ENCODE measurements at places on chromosomes 7 and 10.

DNA sequence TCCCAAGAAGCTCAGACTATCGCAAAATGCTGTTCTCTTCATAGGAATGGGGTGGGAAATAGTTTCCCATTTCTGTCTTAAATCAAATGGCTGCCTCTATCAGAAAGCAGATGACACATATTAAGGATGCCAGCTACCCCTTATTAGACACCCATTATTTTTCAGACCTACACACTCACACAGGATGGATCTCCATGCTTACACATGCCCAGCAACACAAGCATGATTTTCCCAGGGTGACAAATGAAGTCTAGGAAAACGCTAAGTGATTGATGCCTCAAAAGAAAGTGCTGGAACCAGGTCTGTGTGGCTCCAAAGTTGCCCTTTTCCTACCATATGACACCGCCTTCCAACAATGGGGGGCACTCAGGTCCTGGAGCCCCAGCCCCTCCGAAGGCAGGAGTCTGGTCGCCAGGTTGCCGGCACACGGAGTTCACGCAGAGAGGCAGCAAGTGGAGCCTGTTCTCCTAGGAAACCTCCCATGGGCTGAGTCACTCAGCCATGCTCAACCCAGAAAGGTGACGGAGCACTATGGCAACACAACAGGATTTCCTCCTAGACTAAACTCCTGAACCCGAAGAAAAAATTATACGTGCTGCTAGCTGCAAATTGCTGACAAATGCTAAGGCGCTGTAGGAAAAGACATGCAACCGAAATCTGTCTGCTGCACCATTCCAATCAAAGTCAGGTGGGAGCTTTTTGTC is 19.8 kb downstream of the VOPP1 start:
- peak; percentile 53 for DNase-seq

DNA sequence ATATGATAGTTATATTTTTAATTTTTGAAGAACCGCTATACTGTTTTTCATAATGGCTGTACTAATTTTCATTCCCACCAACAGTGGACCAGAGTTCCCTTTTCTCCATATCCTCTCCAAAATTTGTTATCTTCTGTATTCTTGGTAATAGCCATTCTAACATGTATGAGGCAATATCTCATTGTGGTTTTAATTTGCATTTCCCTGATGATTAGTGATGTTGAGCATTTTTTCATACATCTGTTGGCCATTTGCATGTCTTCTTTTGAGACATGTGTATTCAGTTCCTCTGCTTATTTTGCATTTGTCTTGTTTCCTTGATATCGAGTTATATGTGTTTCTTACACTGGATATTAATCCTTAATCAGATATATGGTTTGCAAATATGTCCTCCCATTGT is 770.8 kb upstream of the MBL2 start:
- DNase-seq = no peak

DNA sequence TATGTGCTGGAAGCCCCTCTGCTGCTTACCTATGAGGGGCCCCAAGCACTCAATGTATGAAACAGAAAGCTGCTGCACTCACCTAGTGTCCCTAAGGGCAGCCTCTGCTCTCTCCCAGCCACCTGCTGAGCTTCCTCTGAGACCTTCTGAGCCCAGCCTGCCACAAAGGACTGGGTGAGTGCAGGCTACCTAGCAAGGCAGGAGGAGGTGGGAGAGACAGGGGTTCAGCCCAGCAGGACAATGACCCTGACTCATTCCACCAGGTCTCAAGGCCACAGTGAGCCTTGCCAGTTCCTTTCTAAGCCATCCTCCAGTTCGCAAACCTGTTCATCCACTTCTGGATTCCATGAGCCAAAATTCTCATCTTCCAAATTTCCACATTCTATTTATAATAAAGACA is 16.3 kb downstream of the VOPP1 start:
- DNase-seq = no peak

- peak; percentile 30 for DNase-seq
Measured at GRCh38 chr7:118245267-118246040, 20.9 kb downstream of the ANKRD7 start.

GRCh38 chr7:48106906-48107659 is 18.0 kb downstream of the UPP1 start:
- DNase-seq = no peak

GRCh38 chr7:66380272-66380888 is 175.2 kb downstream of the TPST1 start:
- DNase-seq = no peak

DNA sequence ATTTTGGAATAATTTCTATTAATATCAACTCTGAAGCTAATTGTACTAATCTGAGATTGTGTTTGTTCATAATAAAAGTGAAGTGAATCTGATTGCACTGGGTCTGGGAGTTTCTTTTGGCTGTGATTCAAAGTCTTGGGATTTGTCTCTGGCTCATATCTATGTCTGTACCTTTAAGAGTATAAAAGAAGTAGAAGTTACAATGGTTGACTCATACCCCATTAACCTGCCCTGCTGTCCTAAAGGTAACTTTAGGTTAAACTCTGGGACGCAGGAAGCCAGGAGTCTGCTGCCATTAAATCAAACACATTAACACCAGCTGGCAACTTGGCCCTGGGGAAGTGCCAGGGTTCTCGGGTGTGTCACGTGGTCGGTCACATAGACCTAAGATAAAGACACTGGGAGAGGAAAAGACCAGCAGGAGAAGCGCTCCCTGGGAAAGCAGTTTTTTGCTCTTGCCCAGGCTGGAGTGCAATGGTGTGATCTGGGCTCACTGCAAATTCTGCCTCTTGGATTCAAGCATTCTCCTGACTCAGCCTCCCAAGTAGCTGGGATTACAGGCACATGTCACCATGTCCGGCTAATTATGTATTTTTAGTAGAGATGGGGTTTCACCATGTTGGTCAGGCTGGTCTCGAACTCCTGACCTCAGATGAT is 17.8 kb downstream of the SCD start:
- peak; percentile 74 for DNase-seq

DNA sequence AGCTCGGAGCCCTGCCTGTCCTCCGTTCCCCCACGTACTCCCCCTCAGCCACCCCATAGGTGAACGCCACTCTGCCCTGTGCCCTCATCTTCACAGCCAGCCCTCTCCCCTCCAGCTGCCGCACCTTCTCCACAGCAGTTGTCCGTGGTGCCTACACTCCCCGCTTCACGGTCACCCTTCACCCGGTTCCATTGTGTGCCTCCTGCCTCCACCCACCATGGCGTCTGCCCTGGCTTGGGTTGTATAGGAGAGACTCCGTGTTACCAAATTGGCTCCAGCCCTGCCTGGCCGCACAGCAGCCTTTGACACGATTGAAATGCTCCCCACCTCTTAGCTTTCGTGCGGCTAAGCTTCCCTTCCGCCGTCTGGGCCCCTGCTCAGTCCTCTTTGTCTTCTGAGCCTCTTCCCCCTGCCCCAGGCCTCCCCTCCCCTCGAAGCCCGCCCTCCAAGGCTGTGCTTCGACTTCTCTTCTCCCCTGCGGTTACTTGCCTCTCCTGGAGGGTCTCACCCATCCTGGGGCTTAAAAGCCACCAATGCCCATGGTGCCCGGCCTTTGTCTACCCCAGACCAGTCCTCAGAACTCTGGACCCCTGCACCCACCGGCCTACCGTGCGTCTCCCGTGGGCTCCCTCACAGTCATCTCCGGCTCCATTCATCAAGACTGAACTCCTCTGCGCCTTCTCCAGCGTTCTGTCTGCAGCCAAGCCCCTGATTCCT is 18.5 kb upstream of the NODAL start:
- no peak for DNase-seq

DNA sequence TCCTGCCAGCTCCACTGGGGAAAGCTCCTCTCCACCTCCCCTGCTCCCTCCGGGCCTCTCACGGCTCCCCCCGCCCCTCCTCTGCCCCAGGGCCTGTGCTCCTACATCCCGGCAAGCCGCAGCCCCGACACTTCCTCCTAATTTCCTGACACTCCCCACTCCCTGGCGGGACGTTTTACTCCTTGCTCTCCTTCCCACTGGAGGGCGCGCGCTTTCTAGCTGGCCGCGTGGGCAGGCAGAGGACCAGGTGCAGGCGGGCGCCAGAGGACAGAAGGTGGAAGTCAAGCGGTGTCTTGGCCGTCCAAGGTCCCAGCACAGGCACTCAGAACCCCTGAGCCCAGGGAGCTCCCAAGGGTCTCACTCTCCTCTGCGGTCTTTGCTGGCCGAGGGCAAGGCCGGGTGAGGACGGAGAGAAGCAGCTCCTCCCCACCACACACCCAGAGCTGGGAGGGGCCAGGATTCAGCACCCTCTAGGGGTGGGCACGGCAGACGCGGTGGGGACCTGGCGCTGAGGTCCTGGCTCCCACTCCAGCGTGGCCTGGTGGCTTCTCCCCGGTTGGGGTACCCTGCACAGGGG is 19.1 kb downstream of the ADAM8 start:
- peak; percentile 72 for DNase-seq

DNA sequence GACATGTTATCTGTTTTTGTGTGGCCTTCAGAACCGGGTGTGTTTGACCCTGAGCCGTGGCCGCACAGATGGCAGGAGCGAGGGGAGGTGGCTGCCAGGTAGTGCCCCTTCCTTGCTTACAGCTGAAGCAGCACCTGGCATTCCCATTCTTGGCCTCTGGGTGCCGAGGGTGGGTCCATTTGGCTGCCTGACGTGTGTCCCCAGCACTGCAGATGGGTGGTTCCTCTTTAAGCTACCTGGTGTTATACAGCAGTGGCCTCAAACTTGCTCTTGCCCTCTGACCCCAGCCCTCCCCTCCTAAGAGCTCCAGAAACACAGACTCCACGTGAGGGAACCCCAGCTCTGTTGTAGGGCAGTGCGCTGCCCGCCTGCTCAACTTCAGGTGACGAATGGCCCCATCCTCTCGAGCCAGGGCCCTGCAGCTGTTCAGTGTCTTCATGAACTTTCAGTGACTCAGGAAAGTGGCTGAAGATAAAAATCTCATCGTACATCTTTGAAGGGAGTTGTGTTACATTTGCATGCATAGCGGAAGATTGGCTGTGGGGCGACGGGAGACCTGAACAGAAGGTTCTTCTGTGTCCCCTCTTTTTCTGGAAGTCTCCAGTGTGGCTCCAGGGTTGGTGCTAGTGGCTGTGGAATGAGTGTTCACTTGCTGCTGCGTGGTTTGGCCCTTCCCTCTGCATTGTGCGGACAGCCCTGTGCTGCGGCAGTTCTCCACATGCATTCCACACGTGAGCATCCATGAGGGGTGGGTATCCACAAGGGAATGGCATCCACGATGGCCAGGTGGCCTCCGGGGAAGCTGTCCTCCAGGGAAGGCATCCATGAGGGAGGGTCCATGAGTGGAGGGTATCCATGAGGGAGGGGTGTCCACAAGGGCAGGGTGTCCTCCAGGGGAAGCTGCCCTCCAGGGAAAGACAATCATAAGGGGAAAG is 91.6 kb downstream of the INPP5A start:
- DNase-seq = peak; percentile 47

- no peak for DNase-seq
Measured at GRCh38 chr10:127877116-127877515, 15.6 kb downstream of the CLRN3 start.

- DNase-seq = no peak
Measured at GRCh38 chr7:1708596-1709251, 38.6 kb downstream of the ELFN1 start.

DNA sequence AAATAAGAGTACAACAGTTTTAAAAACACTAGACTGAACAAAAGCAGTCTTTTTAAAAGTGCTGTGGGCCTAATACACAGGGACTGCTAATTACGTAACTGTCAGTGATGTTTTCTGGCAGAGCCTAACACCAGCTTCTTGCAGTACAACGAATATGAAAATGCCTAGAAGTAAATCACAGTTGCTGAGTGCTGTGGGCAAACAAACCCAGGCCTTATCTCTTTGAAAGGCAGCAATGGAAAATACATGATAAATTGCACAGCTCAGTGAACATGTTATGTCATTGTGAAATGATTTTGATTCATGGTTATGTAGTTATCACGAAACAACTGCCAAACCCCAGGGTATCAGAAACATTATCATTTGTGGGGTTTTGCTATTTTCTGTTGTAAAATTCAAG is 428.4 kb downstream of the GFRA1 start:
- DNase-seq = no peak

DNA sequence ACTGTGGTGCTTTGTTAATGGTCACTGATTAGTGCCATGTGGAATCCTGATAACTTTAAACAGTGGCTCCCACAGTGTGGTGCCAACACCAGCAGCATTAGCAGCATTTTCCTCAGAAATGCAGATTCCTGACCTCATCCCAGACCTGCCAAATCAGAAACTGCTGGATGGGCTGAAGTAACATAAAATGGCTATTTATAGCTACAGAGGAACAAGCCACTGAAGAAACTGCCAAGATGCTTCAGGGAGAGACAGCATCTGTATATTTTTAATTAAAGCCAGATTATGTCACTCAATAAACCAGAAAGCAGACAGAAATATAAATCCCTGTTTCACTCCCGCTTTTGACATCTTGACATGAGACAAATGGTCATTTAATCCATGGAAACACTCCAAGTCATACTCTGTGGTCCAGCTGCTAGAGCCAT is 178.5 kb downstream of the AMPH start:
- no peak for DNase-seq

- DNase-seq = no peak
Measured at GRCh38 chr10:6311700-6312330, 109.1 kb downstream of the PFKFB3 start.

- DNase-seq = peak; percentile 42
Measured at GRCh38 chr10:102118867-102119266, 1.3 kb downstream of the LDB1 start.

- peak; percentile 95 for DNase-seq
Measured at GRCh38 chr10:96719850-96720421, 378 bp downstream of the PIK3AP1 start.

DNA sequence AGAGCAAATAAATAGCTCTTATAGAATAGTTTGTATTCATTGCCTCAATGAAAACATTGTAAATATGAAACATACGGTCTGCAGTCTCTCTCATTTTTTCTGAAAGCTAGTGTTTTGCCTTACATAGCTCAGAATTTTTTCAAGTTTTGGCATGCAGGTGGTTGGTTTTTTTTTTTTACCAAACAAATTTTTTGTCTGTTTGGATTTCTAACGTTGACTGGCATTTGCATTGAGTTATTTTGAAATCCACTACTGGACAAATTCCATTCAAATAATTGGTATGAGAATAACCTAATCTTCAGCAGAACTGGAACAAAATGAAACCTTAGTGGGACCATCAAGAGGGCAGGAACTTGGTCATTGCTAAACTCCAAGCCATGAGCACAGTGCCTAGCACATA is 107.6 kb upstream of the SAMD8 start:
- no peak for DNase-seq

- no peak for DNase-seq
Measured at GRCh38 chr10:127996586-127996985, 89.7 kb downstream of the PTPRE start.

GRCh38 chr10:116076621-116077020 is 196.4 kb downstream of the GFRA1 start:
- DNase-seq = no peak

- no peak for DNase-seq
Measured at GRCh38 chr7:155257482-155258225, 40.0 kb upstream of the INSIG1 start.

Data from hematopoietic multipotent progenitor cell treated with erythropoietin and hydrocortisone succinate and interleukin-3 and kit ligand, for 4 days (in vitro differentiated cells).